ENCODE measurements at places on chromosomes 4 and X.

DNA sequence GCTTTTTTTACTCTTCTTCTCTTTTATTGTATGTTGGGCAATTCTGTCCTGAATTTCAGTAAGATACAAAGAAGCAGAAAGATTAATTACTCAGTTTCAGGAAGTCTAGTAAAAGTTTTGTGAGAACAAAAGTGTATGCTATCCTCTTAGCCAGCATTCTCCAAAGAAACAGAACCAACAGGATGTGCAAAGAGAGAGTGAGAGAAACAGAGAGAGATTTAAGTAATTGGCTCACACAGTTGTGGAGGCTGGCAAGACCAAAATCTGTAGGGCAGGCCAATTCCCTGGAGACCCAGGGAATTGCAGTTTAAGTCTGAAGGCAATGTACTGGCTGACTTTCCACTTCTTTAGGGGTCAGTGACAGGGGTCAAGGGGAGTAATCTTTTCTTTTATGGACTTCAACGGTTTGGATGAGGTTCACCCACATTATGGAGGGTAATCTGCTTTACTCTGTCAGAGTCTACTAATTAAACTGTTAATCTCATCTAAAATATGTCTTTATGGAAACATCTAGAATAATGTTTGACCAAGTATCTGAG lies 59.2 kb upstream of the SLC39A8 start:
- DNase-seq, result no peak

DNA sequence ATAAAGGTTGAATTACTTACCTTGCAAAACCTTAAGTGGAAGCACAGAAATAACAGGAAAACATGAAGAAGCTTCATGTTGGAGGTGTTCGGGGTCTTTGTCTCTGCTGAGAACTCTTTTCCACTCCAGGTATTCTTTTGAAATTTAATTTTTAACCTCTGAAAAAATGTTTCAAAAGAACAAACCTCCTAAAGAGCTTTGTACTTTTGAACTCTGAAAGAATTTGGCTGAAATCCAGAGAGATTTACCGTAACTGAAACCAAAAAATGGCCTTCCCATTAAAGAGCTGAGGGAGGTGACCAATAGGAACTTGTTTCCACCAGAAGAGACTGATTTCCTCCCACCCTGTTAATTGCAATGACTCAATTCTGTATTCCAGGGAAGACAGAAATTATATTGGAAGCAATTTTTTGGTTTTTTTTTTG lies at the start of gene CFI:
CFI (minus strand) TSS at position 105 of the 425 bp plus-strand sequence; CDS start at position 77, 28 bp downstream.
- DNase-seq, result peak; percentile 86

- DNase-seq, result no peak
Measured at GRCh38 chr4:6115342-6115741, 85.0 kb downstream of the JAKMIP1 start.

- DNase-seq, result no peak
Measured at GRCh38 chrX:41482154-41482850, 35.2 kb downstream of the NYX start.

GRCh38 chr4:133555671-133556070 lies 406.6 kb downstream of the PCDH10 start:
- DNase-seq, result peak; percentile 22

DNA sequence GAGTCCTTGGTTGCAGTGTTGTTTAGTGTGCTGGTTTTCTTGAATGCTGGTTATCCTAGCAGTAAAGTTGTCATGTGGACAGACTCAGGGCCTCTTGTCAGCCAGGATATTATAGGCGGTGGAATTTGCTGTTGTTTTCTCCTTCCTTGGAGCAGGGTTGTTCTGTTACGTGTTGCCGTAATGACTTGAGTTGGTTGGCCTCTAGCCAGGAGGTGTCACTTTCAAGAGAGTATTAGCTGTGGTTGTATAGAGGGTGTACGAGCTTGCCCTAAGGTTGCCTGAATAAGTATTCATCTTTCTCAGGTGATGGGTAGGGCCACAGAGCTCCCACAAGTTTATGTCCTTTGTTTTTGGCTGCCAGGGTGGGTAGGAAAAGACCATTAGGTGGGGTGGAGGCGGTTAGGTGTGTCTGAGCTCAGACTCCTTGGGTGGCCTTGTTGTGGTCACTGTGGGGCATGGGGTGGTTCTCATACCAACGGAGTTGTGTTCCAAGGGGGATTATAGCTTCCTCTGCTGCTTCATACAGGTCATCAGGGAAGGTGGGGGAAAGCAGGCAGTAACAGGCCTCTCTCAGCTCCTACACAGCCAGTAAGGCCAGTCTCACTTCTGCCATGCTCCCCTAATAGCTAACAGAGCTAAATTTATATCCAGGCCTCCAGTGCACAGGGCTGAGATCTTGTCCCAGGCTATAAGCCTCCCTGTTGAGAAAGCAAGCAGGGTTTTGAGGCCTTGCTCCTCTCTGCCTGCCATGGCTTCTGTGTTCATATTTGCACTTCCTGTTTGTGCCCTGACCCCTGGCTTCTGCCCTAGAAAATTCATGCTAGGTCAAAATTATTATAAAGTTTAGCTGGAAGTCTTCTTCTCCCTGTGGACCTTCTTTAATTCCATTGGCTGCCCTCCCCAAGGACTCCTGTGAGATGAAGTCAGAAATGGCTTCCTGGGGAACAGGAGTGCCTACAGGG lies 594.7 kb downstream of the RAPGEF2 start:
- no peak for DNase-seq

DNA sequence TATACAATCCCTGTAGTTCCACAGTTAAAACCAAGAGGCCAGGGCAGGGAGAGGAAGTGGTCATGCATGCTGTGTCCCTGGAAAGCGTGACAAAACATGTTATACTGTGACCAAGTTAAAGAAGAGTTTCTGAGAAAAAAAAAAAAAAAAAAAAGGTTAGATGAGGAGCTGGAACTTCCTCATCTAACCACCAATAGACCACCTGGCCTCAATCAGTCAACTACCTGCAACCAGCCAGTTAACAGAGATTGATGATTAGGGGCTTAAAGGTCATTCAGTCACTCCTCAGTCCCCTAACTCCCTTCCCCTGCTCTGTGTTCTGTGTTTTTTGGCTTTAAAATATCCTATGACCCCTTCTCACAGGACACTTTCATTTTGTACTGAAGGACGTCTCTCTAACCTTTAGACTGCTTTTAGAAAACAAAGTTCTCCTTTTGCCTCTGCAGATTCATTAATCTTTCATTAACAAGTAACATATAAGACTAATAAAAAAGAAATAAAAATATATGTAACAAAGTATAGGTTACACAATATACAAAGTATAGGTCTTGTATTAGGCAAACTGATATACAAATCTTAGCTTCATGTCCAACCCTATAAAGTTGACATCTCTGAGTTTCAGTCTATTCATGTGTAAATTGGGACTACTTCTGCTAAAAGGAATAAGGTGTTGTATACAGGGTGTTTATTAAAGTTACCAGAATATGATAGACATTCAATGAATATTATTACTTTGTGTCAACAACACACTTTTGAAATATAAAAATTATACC lies 179.1 kb upstream of the NDST4 start:
- DNase-seq, result no peak

DNA sequence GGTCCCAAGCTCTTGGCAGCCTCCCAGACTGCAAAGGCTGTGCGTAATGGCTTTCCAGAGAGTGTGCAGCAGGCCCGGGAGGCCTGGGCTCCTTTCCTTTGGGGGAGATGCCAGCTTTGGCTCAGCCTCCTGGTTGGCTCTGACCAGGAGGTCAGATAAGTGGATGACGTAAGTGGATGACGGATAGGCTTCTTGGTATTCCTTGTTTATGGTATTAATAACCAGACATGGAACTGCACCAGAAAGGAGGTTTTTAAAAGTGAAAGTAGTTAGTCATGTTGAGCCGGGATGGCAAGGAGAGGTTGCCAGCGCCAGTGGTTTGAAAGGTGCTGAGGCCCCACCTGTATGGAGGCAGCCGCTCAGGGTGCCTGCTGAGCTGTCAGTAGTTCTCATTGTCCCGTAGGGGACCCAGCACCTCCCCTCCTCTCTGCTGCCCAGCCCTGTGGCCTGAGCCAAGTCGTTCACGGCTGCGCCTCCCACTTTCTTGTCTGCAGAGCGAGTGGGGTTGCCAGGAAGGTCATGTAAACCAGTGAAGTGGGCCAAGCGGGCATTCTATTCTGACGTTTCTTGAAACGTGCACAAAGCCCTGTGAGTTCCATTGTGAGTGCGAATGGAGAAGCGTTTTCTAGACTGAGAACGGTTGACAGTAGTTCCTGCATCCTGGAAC lies 28.7 kb upstream of the STOX2 start:
- peak; percentile 87 for DNase-seq

DNA sequence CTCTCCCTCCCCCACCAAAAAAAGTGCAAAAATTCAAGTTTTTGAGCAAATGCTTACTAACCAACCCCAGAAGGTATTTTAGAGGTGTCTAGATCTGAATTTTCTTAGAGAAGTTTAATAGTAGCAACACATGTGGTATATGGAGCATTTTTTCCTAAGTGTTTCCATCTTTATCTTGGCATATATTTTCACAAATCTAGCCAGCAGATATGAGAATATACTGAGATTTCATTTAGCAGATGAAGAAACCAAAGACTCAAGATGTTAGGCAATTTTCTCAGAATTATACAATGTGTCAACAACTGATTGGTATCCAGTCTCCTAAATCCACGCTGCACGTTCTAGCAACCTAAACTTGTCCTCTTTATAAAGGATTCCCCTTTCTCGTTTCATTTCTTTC lies 245.5 kb upstream of the CXXC4 start:
- no peak for DNase-seq

GRCh38 chr4:7396186-7396910 lies 38.4 kb downstream of the PSAPL1 start:
- DNase-seq, result no peak

DNA sequence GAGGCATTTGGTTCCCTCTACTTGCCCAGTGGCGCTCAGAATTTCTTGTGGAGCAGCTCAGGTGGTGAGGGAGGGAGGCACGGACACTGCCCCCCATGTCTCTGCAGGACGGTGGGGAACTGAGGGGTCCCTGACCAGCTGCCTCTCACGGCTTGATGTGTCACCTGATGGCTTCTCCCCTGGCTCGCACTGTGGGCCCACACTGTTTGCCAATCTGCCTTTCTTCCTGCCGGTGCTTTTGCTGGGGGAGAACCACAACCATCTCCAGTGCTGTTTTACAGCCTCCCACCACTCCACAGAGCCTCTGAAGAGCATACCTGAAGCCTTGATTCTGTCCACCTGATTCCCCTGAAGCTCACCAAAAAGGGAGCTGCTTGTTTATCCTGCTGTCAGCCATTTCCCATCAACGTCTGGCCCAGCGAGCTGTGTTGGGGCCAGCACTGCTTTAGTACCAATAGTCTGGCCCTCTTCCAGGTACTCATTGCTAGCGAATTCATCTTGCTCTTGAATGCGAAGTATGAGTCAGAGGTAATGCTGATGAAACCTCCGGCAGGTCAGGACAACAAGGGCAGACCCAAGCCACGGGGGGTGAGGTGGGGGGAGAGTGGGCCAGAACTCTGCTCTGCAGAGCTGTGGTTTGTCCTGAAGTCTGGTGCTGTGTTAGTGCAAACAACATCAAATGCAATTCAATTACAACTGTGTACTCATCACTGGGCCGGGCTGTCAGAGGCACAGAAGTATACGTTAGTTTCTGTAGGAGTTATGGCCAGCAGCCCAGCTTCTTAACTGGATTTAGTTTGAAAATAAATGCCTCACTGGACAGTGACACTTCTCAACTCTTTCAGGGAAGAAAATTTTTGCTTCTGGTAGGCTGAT lies 208.3 kb upstream of the JADE1 start:
- peak; percentile 98 for DNase-seq

DNA sequence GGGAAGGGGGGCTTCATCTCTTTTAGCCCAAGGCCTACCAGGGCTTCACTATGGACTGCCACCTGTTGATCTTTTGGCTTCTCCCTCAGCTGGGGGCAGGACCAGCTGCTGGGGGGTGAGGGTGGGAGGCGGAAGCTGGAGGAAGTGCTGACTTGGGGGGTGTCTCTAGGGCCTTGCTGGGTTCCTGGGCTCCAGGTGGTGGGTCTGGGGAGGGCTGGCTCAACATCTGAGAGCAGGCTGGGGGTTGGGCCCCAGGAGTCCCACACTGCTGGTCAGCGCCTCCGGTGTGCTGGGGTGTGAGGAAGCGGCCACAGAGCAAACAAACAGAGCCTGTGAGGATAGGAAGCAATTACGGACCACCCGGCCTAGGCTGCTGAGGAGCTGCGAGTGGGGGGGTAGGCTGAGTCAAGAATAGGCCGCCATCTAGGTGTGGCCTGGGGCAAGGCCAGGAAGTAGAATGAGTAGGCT lies 85.7 kb downstream of the EFNB1 start:
- DNase-seq, result no peak

DNA sequence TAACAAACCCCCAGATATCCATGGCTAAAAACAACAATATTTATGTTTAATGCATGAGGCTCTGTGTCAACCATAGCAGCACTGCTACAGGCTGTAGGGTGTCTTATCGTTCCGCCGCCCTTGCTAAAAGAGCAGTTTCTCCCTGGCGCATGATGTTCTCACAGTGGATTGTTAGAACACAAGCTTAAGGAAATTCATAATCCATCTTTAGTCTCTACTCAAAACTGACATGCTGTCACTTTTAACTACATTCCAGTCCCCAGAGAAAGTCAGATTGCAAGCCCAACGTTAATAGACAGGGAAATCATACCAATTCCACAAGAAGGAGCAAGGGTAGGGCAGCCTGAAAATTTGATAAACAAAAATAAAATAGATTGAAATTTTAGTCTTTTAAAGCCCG lies 1960.8 kb downstream of the PCDH7 start:
- no peak for DNase-seq

GRCh38 chr4:80438016-80438415 lies 102.5 kb downstream of the CFAP299 start:
- DNase-seq, result no peak

GRCh38 chr4:52546449-52546848 lies 112.7 kb downstream of the USP46 start:
- no peak for DNase-seq

DNA sequence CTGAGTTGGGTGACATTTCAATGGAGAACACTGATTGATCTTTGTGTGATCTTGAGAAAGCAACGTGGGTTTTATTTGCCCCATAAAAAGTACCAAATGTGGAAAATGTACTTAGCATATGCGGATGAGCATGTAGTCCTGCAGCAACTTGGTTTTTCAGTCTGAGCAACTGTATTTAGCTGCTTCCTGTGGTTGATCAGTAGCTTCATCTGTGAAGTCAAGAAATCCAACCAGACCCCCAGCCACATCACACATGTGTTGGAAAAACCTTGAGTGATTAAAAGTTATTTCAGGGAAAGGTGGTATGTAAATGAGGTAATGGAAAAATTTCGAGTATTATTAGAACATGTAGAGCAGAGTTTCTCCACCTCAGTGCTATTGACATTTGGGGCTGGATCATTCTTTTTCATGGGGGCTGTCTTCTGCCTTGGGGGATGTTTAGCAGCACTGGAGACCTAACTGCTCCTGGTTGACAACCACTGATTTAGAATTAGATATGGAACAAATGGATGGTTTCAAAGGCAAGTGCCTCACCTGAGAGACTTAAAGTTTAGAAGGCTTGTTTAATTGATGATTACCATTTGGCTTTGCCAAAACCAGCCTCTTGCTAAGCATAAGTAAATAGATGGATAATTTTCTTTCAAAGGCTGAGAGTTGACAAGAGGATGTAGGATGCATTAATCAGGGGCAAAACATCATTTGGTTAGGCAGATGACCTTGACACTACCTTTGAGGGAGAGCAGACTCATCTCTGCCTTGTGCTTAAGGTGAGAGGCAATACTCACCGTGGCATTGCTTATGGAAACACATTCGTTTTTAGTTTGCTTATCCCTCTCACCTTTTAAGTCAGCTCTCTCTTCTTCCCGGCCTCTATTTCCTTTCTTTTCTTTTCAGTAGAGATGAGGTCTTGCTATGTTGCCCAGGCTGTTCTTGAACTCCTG lies 193.0 kb upstream of the RPS6KA3 start:
- no peak for DNase-seq

- peak; percentile 65 for DNase-seq
Measured at GRCh38 chr4:57131849-57132742, 21.9 kb upstream of the IGFBP7 start.

GRCh38 chr4:1255699-1256098 lies 6.8 kb upstream of the CTBP1 start:
- no peak for DNase-seq

Measured in astrocyte of the spinal cord (primary cell).